Stimulated activated CD8-positive, alpha-beta memory T cell treated with anti-CD3 and anti-CD28 coated beads, Interleukin-15, amount 100 ng/mL, for 24 hours (primary cell): ENCODE measurements at places on chromosomes 2 and 18.

GRCh38 chr2:33552758-33553461 is 46.2 kb downstream of the FAM98A start:
- no peak for DNase-seq

- DNase-seq = no peak
Observed at GRCh38 chr2:111975053-111975552, 76.7 kb downstream of the MERTK start.

GRCh38 chr2:152925547-152926448 is 207.4 kb downstream of the ARL6IP6 start:
- peak; percentile 2 for DNase-seq

GRCh38 chr2:58700591-58700990 is 459.5 kb upstream of the FANCL start:
- no peak for DNase-seq

DNA sequence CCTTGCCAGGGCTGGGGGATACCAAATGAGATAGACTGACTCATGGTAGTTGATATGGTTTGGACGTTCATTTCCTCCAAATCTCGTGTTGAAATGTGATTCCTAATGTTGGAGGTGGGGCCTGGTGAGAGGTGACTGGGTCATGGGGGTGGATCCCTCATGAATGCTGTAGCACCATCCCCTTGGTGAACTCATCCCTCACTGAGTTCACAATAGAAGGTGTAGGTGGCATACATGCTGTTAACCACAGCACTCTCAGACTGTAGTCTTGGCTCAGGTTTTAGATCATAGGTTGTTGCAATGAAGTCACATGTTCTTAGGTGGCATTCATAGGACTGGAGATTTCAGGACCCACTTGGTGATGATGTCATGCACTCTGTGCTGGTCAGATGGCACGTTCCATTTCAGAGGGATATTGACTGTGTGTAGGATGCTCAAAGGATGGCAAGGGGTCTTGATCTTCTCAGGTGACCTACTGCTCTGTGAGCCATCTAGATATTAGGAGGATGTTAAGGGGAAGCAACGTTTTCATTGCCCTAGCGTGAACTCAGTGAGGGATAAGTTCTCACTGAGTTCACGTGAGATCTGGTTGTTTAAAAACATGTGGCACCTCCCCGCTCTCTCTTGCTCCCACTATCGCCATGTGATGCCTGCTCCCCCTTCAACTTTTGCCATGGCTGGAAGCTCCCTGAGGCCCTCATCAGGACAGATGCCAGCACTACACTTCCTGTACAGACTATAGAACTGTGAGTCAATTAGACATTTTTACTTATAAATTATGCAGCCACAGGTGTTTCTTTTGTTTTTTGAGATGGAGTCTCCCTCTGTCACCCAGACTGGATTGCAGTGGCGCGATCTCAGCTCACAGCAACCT is 73.8 kb upstream of the ACAA2 start:
- no peak for DNase-seq
